ENCODE measurements at places on chromosomes 2 and 18.
A peak's percentile ranks its signal among the peaks of the same experiment; 100 is the strongest.

- no peak for DNase-seq
These were observed 281.1 kb upstream of the FN1 start for GRCh38 chr2:215716956-215717355.

DNA sequence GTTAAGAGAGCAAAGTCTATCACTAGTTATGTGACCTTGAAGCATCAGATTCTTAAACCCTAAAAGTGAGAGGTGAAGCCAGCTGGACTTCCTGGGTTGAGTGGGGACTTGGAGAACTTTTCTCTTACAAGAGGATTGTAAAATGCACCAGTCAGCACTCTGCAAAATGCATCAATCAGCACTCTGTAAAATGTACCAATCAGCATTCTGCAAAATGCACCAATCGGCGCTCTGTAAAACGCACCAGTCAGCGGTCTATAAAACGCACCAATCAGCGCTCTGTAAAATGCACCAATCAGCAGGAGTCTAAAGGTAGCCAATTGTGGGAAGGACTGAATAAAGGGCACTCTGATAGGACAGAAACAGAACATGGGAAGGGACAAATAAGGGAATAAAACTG lies 291.6 kb upstream of the FAM98A start:
- no peak for DNase-seq

- no peak for DNase-seq
These were observed 72.6 kb downstream of the SUCLG1 start for GRCh38 chr2:84386336-84387040.

DNA sequence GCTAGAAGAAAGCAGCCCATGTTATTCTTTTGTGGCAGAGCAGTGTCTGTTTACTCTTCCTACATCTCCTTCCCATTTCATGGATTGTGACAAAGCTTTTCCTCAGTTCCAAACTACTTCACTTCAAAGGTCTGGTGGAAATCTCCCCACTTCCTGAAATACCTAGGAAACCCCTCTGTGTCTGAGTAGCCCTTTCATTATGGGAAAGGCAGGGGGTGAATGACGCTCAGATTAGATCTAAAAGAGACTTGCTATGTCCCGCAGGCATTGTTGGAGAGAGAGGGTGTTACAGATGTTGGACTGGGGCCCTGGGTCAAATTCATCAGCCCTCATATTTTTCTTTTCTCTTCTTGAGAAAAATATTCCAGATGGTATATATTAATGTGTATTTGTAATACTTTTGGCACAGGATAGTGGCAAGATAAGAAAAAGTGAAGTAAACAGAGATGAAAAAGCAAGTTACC lies 675.0 kb downstream of the IRS1 start:
- no peak for DNase-seq

DNA sequence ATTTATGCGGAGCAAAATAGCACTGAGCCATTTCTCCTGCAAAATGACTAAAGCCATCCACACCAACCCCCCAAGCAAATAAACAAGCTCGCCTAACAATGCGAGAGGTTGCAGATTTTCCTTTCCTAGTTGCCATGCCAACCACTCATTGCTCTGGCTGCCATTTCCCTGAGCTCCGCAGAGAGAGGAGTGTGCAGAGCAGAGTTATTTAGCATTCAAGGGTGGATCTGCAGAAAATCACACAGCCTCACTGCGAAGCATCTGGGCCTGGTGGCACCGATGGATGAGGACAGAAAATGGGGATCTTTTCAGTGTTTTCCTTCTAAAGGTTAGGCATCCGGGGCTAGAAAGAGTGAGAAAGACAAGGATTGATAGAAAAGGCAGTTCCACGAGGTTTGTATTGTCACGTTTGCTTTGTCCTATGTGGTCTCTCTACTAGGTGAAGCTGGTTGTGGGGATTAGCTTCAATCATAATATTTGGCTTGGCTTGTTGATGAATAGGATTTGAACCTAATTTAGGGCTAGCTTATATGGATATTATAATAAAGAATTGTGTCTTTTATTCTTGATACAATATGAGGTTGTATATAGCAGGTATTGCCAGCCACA lies 110.2 kb upstream of the UNC80 start:
- DNase-seq = peak; percentile 38

DNA sequence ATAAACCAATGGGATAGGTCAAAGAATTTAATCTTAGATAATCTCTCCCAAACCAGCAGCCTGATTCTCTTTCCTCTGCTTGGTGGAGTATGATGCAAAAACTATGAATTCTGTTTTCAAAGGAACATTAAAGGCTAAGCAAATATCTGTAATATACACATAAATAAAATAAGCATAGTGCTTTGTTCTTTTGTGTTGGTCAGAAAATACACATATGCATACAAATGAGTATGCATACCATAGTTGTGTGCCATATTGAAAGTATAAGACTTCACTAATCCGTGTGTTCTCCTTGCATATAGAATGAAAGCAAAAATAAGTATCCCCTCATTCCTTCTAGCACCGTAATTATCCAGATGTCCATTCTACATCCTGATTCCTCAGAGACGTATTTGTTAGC lies 1949.7 kb upstream of the CELF4 start:
- no peak for DNase-seq

GRCh38 chr18:58135183-58135641 lies 91.2 kb downstream of the NEDD4L start:
- no peak for DNase-seq

DNA sequence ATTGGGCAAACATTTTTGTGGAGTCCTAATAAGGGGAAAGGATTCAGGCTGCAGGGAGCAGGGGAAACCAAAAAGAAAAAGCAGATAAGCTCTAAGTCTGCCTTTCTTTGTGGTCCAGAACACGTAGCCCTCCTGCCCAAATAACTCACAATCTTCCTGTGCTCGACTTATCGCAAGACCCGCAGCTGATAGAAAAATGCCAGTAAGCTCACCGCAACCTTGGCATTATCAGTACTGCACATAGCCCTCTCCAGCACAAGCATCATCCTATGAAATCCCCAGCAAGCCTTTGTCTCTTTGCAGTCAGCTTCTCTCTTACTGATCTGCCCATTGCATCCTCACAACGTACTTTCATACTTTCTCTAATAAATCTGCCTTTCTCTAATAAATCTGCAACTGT lies 202.4 kb upstream of the HNRNPA3 start:
- DNase-seq = no peak

DNA sequence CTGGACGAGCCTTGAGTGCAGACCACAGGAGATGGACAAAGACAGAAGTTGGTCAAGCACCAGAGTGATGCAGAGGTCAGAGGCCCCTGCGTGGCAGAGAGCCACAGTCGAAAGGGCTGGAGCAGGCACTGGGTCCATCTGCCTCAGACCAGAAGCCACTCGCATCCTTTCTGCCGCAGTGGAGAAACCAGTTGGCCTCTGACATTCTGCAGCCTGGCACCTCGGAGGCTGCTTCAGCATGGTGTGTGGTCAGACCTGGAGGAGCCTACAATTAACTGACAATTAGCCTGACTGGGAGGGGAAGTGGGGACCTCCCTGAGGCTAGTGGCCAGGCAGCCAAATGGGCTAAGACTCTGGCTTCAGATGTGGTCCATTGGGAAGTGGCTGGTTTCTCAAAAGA lies 111.1 kb downstream of the SGPP2 start:
- DNase-seq = no peak

- DNase-seq = no peak
These were observed 199.3 kb upstream of the HDAC4 start for GRCh38 chr2:239600001-239600593.

GRCh38 chr18:33472509-33472908 lies 32.0 kb upstream of the CCDC178 start:
- no peak for DNase-seq

DNA sequence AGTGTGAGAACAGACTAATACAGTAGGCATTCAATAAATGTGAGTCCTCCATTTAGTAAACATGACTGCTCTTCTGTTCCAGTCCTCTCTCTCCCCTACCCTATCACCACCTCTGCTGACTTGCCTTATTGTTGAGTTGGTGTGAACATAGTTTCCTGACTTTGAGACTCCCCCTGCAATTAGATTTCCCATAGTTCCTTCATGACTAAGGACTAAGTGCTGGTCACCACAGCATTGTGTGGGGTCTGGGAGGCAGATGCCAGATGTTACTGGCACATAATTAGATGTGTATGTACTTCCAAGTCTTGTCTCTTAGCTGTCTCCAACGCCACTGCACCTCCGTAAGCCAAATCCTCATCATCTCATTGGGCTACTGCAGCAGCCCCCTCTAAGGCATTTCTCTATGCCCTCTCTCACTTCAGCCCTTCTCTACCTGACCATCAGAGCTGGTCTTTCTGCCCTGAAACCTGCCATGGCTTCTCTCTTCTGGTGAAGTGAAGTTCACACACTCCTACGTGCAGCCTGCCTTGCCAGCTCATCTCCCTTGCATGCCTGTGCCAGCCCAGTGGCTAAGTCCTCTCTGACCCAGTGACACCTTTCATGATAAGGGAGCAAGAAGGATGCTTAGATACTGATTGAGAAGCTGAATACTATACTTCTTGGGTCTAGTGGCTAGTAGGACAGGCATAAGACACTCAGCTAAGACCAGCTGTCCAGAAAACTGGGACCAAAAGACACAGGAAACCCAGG lies 81.6 kb upstream of the ALPP start:
- no peak for DNase-seq

- no peak for DNase-seq
These were observed 12.9 kb downstream of the SAG start for GRCh38 chr2:233320470-233320869.

- DNase-seq = no peak
These were observed 50.6 kb downstream of the CD8B2 start for GRCh38 chr2:106537791-106538191.

GRCh38 chr2:241895712-241896641 lies 26.4 kb downstream of the RTP5 start:
- DNase-seq = peak; percentile 41

DNA sequence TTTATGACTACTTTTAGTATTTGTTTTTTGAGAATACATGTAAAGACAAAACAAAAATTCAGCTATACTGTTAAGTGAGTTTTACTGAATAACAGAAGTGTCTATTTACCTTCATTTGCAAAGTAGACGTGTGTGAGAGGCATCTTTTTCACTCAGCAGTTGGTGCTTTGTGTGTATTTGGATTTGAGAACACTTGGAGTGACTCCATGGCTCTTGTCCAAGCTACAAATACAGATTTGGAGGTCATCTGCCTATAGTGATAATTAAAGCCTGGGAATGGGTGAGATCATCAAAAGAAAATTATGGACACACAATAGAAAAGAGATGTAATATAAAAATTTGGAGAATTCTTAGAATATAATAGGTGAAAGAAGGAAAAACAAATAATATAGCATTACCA lies 6.2 kb downstream of the NAB1 start:
- DNase-seq = no peak

GRCh38 chr2:238551091-238551490 lies 124.4 kb downstream of the ASB1 start:
- no peak for DNase-seq

DNA sequence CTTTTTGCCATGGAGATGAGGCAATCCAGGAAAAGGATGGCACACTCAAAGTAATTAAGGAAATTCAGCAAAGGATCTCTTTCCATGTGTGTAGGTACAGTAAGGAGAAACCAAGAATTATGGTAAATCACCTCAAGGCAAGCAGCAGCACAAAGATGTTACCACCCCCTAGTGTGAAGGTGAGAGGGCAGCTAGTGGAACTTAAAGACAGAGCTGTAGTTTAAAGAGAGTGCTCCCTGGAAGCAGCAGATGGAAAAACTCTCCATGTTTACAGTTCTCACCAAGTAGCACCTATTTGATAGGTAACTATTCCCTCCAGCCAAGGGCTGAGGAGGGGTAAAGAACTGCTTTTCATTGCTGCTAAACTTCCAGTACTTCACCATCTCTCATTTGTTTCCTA lies 860.4 kb upstream of the CRIM1 start:
- no peak for DNase-seq

- no peak for DNase-seq
These were observed 47.3 kb upstream of the TMEM200C start for GRCh38 chr18:5942591-5942990.

GRCh38 chr2:238019962-238020361 lies 40.8 kb upstream of the SCLY start:
- no peak for DNase-seq

- DNase-seq = no peak
These were observed 451.4 kb downstream of the TMX3 start for GRCh38 chr18:68263481-68263880.

DNA sequence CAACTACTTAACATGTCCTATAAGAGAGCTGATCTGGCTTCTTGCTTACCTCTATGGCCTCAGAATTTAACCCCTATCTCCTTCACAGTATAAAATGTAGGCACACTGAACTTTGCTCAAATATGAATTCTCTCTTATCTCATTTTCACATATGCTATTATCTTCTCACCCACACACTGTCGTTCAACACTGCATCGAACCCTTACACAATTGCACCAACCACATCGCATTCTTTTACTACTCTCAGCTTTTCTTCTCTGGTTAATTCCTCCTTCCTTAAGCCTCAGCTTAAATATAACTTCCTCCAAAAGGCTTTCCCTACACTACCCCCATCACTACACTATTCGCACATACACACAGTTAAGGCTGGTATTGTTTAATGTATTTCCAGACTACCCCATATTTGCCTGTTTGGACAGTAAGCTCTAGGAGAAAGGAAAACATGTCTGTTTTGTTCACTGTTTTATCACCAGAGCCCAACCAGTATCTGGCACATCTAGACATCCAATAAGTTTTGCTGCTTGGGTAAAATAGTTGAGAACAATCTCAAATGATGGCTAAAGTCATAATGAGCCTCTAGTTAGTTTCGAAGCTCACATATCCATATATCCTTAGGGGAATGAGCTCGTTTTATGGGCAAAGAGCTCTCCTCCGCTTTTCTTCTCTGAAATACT lies 47.7 kb downstream of the HIBCH start:
- no peak for DNase-seq

- no peak for DNase-seq
These were observed 174.0 kb upstream of the SLC8A1 start for GRCh38 chr2:40625849-40626248.

DNA sequence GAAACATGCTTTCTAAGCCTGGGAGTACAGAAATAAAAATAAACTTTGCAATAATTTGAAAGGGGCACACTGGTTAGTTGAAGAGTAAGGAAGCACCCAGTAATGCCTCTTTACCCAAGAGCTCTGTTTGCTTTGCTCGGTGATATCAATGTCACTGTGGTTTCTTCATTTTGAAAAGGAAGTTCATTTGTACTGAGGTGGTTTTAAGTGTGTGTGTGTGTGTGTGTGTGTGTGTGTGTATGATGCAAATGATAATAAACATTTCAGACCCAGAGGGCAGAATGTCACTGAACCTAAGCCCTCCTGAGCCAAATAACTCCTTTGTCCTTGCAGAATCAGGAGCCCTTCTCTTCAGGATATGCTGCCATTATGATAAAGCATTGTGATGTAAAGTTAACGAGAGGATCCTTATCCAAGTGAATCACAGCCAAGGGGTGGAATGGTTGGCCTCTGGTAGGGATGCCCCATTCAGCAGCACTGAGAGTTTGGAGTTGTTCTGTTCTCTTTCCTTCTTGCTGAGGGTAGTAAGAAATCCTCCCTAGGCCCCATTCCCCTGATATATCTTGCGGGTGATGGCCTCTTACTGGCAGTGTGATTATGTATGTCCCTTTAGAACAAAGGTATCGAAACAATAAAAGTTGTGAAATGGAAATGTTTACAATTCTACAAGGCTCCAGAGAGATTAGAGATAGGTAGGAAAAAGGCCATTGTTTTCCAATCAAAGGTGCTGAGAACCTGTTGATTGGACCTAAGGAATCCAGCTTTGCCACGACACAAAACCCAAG lies 7.6 kb downstream of the ITGA6 start:
- DNase-seq = no peak
